ENCODE measurements at places on chromosomes 6 and 20.

DNA sequence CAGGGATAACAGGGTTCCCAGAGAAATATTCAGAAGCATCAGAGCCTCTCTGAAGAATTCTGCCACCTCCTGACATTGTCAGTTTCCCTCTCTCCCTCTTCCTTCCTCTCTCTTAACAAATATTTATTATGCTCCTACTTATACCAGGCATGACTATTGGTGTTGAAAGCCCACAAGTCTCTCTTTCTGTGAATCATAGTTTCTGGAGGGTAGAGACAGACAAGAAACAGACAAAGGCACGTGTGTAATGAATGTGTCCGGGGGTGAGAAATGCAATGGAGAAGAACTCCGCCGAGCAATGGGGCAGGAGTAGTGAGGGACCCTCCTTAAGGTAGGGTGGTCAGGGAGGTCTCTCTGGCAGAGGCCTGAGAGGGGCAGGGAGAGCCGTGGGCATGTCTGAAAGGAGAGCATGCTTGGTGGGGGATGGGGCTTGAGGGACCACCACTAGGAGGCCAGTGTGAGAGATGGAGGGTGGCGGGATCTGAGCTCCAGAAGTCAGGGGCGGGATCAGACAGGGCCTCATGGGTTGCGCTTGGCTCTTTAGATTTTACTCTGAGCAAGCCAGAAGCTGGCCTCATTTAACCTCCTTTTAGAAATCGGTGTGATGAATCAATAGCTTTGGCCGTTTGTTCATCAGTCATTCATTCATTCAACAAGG lies 57.3 kb downstream of the EYA2 start:
- no peak for DNase-seq

DNA sequence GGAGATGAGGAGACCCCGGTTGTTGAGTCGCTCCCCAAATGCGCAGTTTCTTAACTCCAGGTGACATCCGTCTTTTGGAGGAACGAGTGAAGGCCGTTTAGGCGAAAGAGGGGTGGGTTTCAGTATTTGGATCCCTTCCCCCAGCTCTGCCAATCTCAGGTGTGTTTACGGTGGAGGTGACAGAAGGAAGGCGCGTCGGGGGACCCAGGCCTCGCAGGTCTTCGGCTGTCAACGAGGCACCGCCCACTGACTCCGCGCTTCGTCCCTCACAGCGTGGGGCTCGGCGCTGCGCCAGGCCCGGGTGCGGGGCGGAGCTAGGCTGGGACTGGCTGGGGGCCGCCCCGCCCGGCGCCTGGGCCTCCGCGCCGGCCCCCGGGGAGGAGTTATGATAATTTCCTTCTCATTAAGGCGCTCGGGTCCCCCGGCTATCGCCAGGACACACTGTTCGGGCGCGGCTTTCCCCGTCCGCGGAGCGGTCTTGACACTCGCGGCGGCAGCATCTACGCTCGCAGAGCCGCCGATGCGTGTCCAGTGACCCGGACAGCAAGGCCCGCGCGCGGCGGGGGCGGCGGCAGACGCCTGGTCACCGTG lies at the start of gene TFAP2C:
Gene TFAP2C, plus strand, starts transcription at position 434 of the 591 bp plus-strand sequence. CDS start 239 bp downstream, outside the sequence.
- DNase-seq = no peak

GRCh38 chr6:7042056-7042653 lies 65.6 kb upstream of the RREB1 start:
- no peak for DNase-seq

GRCh38 chr20:50073500-50073899 lies 39.5 kb downstream of the UBE2V1 start:
- DNase-seq = no peak

GRCh38 chr20:50911716-50912115 lies 19.5 kb downstream of the ADNP start:
- DNase-seq = no peak

DNA sequence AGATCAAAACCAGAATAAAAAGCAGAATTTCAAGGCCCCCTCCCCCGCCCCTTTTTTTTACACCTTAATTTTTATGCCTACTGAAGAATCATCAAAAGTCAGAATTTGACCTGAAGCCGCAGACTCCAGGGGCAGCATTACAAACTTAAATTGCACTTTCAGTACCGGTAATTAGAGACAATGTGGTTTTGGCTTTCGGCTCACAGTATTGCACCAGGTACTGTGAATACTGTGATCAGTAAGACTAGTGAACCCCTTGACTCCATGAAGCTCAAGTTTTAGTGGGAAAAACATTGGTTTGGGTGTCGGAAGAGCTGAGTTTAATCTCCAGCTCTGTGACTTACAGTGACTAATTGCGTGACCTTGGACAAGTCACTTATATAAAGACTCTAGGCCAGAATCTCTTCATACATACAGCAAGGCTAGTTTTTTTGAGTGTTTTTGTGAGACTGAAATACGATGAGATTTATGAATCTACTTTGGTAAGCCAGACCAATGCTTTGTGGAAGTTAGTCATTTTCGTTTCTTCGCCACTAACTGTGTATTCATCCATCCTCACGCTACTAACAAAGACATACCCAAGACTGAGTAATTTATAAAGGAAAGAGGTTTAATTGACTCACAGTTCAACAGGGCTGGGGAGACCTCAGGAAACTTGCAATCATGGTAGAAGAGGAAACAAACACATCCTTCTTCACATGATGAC lies 114.7 kb downstream of the SASH1 start:
- DNase-seq = no peak

- no peak for DNase-seq
Observed at GRCh38 chr6:140202964-140203515, 828.6 kb upstream of the CITED2 start.

- no peak for DNase-seq
Observed at GRCh38 chr20:18011951-18012645, 43.3 kb downstream of the MGME1 start.

DNA sequence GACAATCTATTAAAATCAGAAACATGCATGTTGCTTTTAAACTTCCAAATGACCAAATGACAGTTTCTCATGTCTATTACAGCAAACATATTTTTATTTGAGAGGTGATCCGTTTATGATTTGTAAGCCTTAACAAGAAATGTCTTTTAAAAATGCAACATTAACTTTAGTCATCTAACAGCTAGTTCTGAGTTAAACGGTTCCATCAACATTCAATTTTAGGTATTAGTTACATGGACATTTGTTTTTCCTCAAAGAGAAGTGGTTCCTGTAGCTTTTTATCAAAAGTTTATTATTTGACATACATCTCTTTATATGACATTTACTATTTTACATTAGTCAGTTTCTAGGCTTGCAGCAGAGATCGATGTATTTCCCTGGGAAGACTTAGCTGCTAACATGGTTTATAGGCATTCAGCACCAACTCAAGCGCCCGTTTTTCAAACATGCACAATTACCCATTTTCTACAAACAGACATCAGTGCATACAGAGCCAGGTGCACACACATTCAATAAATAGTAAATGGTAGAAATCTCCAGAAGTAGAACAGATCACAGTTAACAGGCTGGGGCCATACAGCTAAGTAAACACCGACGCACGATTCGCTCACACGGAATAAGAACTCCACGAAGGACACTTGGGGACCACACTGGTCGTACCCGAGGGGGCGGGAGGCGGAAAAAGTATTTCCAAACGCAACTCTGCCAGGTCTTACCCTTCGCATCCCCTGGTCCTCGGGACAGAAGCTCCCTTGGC lies 882 bp downstream of the CNR1 start:
- DNase-seq = no peak

DNA sequence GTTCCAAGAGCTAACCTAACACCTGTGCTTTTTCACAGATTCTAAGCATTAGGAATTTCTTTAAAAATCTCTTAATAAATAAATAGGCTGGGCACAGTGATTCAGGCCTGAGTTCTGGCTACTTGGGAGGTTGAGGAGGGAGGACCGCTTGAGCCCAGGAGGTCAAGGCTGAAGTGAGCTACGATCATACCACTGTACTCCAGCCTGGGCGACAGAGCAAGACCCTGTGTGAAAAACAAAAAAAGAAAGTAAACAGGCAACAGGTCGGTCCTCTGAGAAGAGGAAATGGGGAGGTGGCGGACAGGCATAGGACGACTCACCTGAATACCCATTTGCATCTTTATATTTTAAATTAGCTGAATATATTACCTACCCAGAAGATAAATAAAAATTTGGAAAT lies 26.5 kb downstream of the GMDS start:
- no peak for DNase-seq

- no peak for DNase-seq
Observed at GRCh38 chr20:48797850-48798747, 29.7 kb downstream of the PREX1 start.

GRCh38 chr20:6504826-6505225 lies 262.7 kb upstream of the BMP2 start:
- no peak for DNase-seq

GRCh38 chr6:25454136-25454535 lies 175.0 kb downstream of the CARMIL1 start:
- DNase-seq = no peak

DNA sequence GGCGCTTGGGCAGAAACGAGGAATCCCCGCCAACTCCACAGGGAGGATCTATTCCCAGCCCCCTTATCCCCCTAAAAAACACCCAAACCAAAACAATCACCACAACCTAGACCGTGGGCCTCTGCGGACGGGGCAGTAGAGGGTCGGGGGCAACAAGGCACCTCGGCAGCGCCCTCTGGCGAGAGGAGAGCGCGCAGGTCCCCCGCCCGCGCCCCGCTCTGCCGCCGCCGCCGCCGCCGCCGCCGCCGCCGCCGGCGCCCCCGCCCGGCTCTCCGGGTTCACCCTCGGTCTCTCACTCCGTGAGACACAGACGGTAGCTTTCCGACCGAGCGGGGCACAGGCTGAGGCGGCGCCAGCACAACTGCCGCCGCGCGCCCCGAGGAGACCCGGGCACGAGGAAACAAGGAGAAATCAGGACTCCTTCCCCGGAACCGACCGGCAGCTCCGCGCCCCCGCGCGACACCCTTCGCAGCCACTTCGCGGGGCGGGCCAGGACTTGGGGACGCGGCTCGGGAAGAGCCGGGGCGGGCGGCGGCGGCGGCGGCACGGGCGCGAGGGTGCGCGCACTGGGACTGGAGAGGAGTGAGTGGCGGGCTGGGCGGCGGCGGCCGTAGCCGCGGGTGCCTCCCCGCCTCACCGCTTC lies at the start of gene SLC35F1:
Gene SLC35F1, plus strand, starts transcription at position 307 of the 643 bp plus-strand sequence.
- DNase-seq = no peak

GRCh38 chr6:148932208-148932607 lies 185.4 kb downstream of the UST start:
- no peak for DNase-seq

- DNase-seq = no peak
Observed at GRCh38 chr6:161542346-161542980, 268.6 kb upstream of the AGPAT4 start.

DNA sequence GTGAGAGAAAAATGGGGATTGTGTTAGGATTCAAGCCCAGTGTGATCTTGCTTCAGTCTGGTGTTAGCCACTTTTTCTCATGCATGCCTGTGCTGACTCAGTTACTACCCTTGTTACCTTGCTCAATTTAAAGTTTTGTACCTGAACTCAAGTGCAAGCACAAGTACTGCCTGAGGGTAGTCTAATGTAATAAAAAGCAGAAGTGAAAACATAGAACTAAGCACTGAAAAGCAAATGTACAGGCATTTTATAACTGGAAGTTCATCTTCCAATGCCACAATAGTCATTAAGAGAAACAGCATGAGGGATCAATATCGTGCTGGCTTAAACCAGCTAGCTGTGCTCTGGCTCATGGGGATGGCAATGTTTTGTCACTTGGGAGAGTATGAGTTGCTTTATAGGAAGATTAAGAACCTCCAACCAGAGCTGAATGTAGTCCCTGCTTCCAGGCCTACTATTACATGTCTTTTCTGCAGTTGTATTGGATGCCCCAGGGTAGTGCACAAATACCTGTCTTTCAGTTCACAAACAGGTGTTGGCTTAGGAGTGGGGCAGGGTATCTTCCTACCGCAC lies 48.7 kb downstream of the SLC35F1 start:
- no peak for DNase-seq

Measured in activated CD4-positive, CD25-positive, alpha-beta regulatory T cell (primary cell).